HTR-8/SVneo (cell line): ENCODE measurements at places on chromosomes 12 and 14.
A peak's percentile ranks its signal among the peaks of the same experiment; 100 is the strongest.

DNA sequence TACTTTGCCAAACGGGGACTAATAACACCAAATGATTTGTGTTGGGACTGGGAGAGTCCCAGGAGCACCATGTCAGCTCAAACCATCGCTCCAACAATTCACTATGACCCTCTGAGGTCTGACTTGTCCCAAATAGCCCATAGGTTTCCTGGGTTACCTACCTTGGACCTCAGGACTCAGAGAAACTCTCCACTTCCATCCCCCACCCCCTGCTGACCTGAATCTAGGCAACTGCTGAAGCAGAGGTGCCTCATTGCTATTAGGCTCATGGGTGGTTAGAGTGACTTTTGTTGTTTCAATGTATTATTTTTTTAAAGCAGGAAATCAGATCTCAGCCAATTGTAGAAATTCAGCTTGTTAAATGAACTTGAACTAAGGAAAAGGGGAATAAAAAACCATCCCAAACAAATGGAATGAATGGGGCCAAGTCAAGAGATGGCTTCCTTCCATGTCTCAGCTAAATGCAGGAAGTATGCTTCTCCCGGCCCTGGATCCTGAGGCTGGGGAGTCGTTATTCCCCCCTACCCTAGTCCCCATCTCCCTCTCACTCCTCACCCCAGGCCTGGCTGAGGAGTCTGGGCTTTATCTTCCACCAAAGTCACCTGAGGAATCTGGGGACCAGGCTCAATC, 80.9 kb upstream of the SLC24A4 start:
- DNase-seq: no peak

- DNase-seq: no peak
Observed at GRCh38 chr12:123761841-123762714, at the start of gene DNAH10. Gene DNAH10 (plus strand): TSS chr12:123762301. CDS start chr12:123762337, 36 bp downstream.

- DNase-seq: no peak
Observed at GRCh38 chr12:132428936-132429601, 60.9 kb upstream of the FBRSL1 start.

DNA sequence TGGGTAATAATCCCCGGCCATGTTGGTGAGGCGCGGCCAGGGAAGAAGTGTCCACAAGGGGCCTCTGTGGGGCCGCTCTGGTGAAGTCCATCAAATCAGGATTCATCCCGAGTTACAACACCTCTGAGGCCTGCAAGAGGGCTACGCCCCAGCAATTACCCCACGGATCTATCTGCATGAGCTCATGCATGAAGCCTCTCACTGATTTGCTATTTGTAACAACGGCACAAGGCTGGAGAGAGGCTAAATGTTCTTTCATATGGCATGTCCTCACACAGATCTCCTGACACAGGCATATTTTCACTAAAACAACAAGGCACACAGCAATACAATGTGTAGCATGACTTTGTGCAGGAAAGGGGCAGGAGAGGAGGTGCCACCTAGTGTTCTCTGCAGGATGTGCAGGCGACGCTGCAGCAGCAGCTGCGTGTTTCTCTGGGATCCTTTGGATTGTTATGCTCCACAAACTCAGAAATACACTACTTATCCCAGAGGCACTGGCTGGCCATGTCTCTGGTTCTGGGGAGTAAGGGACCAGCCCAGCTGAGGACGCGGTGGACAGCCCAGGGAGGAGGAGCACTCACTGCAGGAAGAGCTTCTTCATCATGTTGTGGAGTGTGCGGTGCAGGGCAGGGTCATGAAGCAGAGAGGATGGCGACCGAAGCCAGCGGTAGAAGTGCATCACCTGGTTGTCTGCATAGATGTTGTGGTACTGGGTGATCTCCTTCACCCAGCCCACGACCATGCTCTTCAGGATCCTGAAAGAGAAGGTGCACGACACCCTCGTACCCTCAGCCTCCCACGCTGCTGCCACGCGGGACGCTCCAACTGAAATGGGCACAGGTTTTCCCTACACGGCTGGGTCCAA, 20.2 kb downstream of the P2RX2 start:
- peak; percentile 56 for DNase-seq

DNA sequence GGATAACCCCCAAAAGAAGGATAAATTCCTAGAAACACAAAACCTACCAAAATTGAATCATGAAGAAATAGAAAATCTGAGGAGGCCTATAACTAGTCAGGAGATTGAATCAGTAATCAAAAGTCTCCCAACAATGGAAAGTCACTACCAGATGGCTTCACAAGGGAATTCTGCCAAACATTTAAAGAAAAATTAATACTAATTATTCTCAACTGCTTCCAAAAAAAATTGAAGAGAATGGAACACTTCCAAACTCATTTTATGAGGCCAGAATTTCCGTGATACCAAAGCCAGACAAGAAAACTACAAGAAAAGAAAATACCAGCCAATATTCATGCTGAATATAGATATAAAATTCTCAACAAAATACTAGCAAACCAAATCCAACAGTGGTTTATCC, 7.8 kb upstream of the ABCC9 start:
- no peak for DNase-seq

- DNase-seq: no peak
Observed at GRCh38 chr14:37778135-37778943, 182.9 kb downstream of the TTC6 start.

DNA sequence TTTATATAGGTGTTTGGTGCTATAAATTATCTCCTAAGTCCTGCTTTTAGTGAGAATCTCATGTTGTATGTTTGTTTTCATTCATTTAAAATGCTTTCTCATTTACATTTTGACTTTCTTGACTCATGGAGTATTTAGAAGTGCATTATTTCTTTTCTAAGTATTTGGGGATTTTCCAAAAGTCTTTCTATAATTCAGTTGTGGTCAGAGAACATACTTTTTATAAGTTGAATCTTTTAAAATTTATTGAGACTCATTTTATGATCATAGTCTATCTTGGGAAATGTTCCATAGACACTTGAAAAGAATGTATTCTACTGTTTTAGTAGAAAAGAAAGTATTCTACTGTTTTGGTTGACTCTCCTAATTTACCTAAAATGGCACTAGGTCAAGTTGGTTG, 168.2 kb downstream of the AKAP6 start:
- no peak for DNase-seq

- no peak for DNase-seq
Observed at GRCh38 chr14:105767315-105767714, 240.9 kb downstream of the TMEM121 start.

GRCh38 chr12:92621833-92622232, 81.0 kb upstream of the PLEKHG7 start:
- DNase-seq: no peak

DNA sequence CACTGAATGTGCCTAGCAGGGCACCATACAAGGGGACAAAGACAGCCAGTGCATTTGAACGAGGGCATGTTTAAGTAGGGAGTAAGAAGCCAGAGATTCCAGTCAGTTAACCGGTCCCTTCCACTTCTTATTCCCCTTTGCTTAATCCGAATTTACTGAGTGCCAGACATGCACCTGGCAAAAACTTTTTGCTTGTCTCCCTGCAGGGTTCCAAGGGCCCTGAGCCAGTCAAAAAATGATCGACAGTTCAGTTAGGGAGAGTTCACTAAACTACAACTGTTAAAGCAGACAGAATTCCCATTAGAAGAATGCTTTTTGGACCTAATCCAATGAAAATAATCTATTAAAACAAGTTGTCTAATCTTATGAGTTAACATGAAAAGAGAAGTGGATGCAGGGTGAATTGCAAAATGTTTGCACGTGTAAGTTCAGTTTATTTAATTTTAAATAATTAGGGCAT, 193.8 kb downstream of the TMTC2 start:
- DNase-seq: no peak

DNA sequence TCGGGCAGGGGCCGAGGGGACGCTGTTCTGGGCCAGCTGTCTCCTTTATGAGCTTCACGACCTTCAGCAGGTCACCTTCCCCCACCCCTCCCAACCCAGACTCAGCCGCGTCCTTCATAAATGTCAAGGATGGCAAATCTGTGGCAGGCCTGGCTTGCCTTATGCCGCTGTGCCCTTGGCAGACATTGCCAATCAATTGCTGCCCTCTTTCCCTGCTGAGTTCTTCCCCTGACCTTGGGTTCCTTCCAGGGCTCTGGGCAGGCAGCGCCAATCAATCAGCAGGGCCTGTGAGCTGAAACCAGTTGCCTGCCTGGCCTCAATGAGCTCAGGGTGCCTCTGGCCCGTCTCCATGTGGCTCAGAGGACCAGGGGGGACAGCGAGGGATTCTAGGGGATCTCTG, 7.7 kb downstream of the FAM222A start:
- no peak for DNase-seq

- DNase-seq: no peak
Observed at GRCh38 chr14:39034481-39035296, 68.3 kb downstream of the SEC23A start.

DNA sequence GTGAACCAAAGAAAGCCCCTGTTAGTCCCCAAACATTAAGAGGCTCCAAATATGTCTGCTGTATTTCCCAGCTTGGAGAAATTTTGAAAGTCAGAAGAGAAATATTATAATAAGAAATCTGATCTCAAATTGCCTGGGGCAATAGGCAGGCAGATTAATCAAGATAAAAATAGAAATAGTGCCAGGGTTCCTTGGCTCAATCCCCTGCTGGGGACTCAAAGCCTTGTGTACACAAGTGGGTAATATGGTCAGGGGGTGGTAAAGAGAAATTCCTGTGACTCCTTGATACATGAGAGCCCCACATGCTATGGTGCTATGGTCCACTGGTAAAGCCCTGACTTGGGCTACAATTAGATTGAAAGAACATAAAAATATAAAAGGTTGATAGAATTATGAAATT, 41.3 kb upstream of the ARID2 start:
- DNase-seq: no peak

DNA sequence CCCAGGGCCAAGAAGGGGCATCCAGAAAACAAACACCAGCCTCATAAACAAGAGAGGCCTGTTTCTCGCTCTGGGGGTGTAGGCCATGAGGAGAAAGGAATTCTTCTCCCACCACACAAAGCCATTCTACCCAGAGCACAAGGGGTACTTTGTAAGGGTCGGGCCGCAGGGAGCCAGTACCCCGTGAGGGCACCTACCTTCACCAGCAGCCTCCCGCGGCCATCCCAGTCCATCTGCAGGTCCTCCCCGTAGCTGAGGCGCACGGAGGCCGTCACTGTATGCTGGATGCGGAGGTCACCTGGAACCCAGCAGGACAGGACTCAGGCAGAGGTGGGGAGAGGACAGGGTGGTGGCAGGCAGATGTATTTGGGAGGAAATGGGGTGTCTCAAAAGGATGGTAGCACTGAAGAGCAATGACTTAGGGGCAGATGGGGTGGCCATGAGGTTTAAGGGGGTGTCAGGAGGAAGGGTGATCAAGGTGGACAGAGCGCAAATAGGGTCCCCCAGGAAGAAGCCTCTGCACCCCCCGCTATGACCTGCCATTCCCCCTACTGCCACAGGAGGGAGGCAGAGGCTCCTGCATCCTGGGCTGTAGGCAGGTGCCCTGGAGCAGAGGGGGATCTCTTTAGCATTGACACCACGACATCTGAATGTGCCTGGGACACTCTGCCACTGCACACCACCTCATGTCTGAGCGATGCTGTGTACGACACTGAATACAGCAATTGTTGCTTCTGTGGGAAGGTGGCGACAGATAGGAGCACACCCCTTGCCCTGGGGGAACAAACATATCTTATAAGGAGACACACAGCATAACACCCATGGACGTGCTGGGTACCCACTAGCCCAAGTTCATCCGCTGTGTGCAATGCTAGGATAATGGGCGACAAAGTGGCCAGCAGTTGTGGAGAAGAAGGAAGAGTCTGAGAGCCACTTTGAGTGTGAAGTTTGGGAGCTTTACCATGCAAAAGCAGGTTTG, 61.4 kb downstream of the VWF start:
- DNase-seq: peak; percentile 91

DNA sequence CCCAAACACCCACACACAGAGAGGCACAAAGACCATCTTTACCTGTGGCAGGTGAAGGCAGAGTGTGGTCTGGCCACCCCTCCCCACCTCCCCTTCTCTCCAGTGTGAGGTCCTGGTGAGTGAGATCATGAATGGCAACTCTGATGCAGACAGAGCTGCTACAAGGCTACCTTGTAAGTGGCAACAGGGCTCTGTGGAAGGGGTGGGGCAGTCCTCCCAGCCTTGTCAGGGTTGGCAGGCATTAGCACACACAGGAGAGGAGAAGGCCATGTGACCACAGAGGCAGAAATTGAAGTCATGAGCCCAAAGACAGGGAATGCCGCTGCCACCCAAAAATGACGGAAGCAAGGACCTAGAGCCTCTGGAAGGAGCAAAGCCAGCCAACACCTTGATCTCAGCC, 30.7 kb downstream of the VWF start:
- DNase-seq: no peak

GRCh38 chr14:50008974-50009373, 107.4 kb downstream of the VCPKMT start:
- DNase-seq: no peak

- DNase-seq: no peak
Observed at GRCh38 chr12:22223356-22223755, 111.2 kb downstream of the ST8SIA1 start.

- DNase-seq: no peak
Observed at GRCh38 chr14:30921305-30921704, 46.9 kb downstream of the COCH start.

- peak; percentile 96 for DNase-seq
Observed at GRCh38 chr14:69038455-69039287, 59.6 kb upstream of the ACTN1 start.

- DNase-seq: no peak
Observed at GRCh38 chr12:120096671-120097202, 19.8 kb downstream of the RAB35 start.

- DNase-seq: no peak
Observed at GRCh38 chr12:103743788-103744187, 97.2 kb downstream of the NT5DC3 start.

- no peak for DNase-seq
Observed at GRCh38 chr12:99822273-99822672, 162.5 kb downstream of the ANKS1B start.

GRCh38 chr12:122518908-122519307, 7.8 kb downstream of the RSRC2 start:
- no peak for DNase-seq

DNA sequence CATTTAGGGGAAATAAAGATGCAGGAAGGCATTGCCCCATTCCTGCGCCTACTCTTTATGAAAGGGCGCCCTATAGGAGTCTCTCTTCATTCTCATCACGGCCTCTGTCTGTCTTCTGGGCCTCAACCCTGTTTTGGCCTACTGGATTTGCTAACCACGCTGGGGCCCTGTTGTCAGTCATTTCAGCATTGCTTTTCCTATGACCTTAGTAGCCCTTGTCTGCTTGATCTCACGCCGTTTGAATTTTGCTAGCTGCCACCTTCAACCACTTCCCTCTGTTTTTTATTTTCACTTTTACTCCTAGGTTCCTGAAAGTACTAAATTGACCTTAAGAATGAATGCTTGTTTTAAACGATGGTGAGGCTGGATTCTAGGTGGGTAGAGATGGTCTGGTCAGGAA, 139.0 kb downstream of the SYNE2 start:
- DNase-seq: no peak
